ENCODE measurements at places on chromosomes 12 and 14. TPM values are rescaled to one million over a fixed set of nuclear protein-coding genes. Genes with fewer than 3 reads are reported as not detected.

DNA sequence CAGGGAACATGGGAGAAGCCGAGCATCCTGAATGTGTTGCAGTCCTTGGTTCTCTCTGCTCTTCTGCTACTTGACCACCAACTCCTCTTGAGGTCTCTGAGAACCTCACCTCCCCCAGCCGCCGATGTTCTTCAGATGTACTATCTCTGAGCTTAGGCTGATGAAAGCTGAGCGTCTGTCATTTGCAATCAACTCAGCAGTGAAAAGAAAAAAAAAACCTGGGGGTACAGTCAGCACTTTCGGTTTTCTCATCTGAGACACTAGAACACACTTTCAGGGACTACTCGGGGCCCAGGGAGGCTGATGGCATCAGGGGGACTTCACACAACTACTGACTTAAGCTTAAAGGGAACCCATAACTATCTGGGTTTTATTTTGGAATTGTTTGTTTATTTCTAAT is 9.6 kb upstream of the FLVCR2 start:
- DNase-seq: no peak
- no peak overlapping the region for H3K4me3 ChIP-seq
- no peak overlapping the region for H3K27ac ChIP-seq
- no peaks in the 10 kb centered on the region for H3K27me3 ChIP-seq
- H3K4me1 ChIP-seq: peaks cover 16% of the 10 kb centered on the region

DNA sequence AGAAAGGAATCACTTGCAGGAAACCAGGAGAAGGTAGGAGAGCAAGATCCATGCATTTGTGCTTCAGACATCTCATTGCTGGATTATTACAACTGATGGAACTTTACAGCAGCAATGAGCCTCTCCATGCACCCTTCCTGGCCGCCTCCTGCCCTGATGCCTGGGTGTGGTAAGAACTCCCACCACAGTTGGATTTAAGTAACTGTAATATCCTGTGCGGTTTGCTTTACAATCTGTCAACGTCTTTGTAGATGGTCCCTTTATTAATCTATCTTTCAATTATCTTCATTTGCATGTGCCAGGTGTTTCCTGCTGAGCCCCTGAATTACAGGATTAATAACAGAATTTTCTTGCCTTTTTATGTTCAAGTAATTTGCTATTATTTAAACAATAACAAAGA is 1300.5 kb upstream of the TMEM132C start:
- H3K4me3 ChIP-seq: no peak overlapping the region
- no peaks in the 10 kb centered on the region for H3K4me1 ChIP-seq
- no peak for DNase-seq
- H3K27ac ChIP-seq: no peak overlapping the region
- H3K36me3 ChIP-seq: no peaks in the 10 kb centered on the region

GRCh38 chr12:50718760-50719159 is 45.1 kb upstream of the ATF1 start:
- no peak for DNase-seq
- no peaks in the 10 kb centered on the region for H3K27me3 ChIP-seq
- peaks cover 32% of the 10 kb centered on the region for H3K36me3 ChIP-seq
- H3K4me1 ChIP-seq: no peaks in the 10 kb centered on the region

GRCh38 chr12:26056335-26056734 is 68.5 kb downstream of the BHLHE41 start:
- H3K27ac ChIP-seq: no peak overlapping the region
- no peaks in the 10 kb centered on the region for H3K27me3 ChIP-seq

DNA sequence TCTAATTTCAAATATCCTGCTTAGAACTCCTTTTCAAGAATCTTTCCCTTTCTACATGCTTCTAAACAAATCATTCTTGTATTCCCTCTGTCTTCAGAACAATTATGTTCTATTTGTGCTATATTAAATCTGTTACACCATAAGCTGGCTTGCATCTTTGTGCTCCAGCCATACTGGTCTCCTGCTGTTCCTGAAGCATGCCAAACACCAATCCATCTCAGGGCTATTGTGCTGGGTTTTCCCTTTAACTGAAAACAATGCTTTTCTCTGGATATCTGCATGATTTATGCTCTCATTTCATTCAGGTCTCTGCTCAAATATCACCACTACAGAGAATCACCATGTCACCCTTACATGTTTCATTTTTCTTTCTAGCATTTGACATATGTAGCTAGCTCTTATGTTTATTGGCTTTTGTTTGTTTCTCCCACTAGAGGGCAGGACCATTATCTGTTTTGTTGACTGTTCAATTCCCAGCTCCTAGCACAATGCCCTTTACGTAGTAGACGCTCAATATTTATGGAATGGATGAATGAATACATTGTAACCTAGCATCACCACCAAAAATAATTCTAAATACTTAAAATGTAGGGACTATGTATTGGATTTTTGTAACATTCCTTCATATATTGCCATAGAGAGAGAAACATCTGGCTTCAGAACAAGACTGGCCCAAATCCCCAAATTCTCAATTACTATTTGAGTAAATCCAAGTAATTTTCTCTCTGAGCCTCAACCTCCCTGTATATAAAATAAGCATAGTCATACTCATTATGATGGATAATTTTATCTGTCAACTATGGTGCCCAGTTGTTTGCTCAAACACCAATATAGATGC is 302.0 kb upstream of the SYT1 start:
- no peaks in the 10 kb centered on the region for H3K27me3 ChIP-seq
- no peak overlapping the region for H3K4me3 ChIP-seq
- no peak for DNase-seq
- no peaks in the 10 kb centered on the region for H3K4me1 ChIP-seq

KLRB1 gene
- not detected for total RNA-seq

CIROP gene
- not detected for total RNA-seq

FAM177A1 gene
- total RNA-seq: 35.6 TPM

Measured in Karpas-422 (cell line).